ENCODE measurements at places on chromosomes 3 and 15.

- DNase-seq: no peak
Observed at GRCh38 chr15:63473007-63473748, 31.2 kb upstream of the USP3 start.

GRCh38 chr15:67097930-67098740 is 32.7 kb downstream of the SMAD3 start:
- DNase-seq: no peak

DNA sequence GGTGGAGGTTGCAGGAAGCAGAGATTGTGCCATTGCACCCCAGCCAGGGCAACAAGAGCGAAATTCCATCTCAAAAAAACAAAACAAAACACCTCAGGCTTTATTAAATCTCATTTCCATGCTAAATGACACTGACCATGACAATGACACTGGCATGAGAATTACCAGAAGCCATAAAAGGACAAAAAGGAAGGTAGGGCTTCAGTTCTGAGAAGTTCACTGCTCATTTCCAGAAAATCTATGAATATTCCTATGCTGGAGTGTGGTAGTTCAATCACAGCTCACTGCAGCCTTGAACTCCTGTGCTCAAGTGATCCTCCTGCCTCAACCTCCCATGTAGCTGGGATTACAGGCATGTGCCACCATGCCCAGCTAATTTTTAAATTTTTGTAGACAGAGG is 44.7 kb downstream of the PCNP start:
- no peak for DNase-seq

DNA sequence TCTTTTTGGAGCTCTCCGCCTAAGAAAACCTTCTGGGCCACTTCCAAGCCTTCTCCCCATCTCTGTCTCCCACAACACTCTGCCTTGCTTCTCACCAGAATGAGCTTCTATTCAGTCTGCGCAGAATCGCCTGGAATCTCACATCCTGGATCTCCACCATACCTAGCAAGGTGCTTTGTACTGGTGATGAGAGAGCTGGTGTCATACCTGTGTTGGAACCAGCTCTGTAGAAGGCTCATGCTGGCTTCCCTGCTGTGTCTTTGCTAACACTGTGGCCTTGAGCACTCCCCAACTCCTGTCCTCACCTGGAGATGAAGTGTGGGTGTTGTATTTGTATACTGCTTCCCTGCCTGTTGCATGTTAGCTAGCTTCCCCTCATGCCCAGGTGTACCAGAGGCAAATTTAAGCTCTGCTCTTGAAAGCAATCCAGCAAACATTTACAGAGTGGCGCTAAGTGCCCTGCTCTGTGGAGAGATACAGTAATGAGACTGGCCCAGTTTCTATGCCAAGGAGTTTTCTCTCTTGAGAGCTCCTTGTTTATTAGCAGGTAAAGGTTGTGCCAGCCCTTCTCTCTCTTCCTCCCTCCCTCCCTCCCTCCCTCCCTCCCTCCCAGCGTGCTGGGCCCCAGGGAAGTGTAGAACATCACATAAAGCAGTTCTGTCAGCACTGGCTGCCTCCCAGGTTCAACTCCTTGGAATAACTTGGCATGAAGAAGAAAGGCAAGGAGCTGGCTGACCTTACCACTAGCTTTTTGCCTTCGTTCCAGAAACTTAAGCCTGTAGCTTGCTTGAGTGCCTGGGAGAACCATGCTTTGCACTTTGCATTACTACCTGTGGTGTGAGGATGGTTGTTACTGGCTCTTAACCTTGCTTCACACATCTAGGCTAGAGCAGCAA is 54.9 kb downstream of the TRIM71 start:
- no peak for DNase-seq

DNA sequence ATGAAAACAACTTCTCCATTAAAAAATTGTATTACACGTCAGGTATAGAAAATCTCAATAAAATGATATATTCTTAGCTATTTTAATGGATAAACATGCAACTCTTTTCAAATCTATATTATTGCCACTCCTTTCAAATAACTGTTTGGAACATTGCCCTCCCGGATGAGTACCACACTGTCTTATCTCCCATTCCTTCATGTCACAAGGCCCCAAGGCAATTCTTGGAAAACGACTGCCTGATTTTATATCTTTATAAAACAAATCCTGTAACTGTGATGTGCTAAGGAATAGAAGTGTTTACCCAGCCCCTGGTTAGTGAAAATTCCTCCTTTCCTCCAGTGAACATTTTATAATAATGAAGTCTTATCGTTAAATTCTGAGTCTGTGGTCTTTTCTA is 6.2 kb upstream of the ZNF619 start:
- no peak for DNase-seq

GRCh38 chr15:59694779-59695178 is 5.7 kb upstream of the BNIP2 start:
- no peak for DNase-seq

Measured in epithelial cell of prostate (primary cell).